NCI-H1105 (cell line): ENCODE measurements at places on chromosomes 4 and X.

DNA sequence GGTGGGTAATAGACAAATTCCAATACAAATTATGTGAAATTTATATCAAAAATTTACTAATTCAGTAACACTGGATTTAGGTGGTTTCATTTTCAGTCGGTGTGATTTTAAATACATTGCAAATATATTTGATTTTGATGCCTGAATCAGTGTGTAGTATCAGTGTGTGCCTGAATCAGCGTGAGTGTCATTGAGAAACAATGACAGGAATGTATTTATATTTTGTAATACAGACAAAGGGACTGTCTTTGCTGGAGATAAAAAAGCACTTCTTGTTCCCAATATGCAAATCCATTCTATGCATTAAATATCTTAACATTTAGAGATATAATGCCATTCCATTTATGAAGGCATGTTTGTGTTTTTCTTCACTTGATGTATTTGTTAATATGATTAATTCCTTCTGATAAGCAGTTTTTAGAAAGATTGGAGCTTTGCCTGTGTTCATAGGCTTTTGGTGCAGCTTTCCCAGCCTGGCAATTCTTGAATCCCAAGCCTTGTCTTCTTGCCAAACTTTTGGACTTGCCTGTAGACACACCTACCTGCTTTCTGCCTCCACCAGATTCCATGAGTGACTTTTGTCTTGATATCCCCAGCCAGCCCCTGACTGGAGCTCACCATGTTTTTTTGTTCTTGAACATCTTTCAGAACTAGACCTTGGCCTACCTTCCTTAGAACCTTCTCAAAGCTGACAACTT is 243.8 kb downstream of the ADGRL3 start:
- DNase-seq, result no peak

DNA sequence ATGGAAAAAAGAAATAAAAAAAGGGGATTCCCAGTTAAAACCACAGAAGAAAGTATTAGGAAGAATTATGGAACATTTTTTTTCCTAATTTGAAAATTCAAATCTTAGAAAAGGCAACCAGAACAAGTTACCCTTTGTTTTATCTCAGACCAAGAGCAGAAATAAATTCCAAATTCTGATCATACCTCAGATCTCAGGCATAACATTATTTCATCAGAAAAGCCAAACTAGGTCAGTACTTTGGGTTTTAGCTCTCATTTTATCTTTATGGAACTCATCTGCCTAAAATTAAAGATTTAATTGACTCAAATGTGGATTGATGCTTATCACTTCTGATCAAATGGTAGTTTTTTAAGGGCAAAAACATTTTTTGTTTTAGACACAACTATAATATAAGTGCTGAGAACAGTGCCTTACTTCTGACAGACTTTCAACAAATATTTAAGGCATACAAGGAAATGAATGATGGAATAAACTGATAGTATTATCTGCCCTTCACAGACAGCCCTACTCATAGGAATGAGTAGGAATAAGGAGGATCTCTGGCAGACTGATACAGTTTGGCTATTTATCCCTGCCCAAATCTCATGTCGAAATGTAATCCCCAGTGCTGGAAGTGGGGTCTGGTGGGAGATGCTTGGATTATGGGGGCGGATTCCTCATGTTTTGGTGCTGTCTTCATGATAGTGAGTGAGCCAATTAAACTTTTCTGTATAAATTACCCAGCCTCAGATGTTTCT is 245.3 kb upstream of the PITX2 start:
- DNase-seq, result no peak

GRCh38 chr4:139736274-139736660 is 70.6 kb downstream of the MGST2 start:
- DNase-seq, result no peak

- no peak for DNase-seq
Observed at GRCh38 chr4:7828011-7828720, 111.5 kb downstream of the AFAP1 start.

DNA sequence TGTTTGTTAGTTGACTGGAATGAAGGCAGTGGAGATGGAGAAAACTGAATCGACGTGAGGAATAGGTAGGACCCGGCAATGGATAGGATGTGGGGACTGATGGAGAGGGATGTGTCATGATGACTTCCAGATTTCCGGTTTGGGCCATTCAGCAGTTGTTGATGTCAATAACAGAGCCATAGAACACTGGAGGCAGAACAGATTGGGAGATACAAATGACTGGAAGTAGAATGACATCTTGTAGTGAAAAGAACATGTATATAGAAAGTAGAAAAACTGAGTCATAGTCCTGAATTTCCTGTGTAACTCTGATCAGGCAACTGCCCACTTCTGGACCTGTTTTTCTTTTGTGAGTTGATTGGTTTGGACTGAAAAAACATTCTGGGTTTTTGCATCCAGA is 24.5 kb downstream of the CETN2 start:
- no peak for DNase-seq

- DNase-seq, result no peak
Observed at GRCh38 chr4:21811565-21811964, 137.0 kb downstream of the KCNIP4 start.

- no peak for DNase-seq
Observed at GRCh38 chr4:28001698-28002097, 1141.1 kb downstream of the STIM2 start.

- DNase-seq, result no peak
Observed at GRCh38 chr4:4867375-4868039, 8.0 kb downstream of the MSX1 start.

DNA sequence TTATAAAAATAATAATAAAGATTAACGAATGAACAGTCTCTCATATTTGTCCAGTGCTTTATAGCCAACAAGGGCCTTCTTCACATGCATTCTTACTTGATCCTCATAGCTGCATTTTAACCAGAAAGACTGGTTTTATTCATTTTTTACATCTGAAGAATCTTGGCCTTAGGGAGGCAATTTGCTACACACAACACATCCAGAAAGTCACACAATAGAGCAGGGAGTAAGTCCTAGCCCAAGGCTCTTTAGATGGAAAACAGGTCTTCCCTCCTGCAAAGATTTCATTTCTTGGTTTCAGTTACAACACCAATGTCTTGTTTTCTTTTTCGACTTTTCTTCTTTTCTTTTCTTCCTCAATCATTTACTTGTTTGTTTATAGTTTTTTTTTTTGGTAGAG is 13.0 kb upstream of the C1GALT1C1 start:
- no peak for DNase-seq

- DNase-seq, result no peak
Observed at GRCh38 chrX:105725228-105725627, 97.1 kb upstream of the NRK start.

DNA sequence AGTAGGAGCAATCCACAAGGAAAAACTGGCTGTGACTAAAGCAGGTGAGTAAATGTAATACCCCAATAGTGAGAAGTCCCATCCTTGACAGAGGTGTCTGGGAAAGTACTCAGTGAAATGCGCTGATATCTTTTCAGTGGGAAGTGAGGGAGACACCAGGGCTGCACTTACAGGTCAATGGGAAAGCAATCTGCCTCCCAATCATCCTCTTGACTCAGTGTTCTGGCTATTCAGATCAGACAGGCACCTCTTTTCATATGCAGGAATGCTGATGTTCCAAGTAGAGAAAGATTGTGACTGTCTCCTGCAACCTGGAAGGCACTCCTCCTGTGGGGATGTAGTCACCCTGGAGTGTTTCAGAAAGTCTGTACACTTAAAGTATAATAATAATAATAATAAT is 39.9 kb upstream of the SPIN2A start:
- DNase-seq, result no peak

- DNase-seq, result no peak
Observed at GRCh38 chr4:186192066-186192612, 772 bp downstream of the CYP4V2 start.

GRCh38 chrX:40050532-40050931 is 47.2 kb downstream of the BCOR start:
- no peak for DNase-seq

- DNase-seq, result no peak
Observed at GRCh38 chr4:74391346-74391745, 26.4 kb downstream of the EREG start.

DNA sequence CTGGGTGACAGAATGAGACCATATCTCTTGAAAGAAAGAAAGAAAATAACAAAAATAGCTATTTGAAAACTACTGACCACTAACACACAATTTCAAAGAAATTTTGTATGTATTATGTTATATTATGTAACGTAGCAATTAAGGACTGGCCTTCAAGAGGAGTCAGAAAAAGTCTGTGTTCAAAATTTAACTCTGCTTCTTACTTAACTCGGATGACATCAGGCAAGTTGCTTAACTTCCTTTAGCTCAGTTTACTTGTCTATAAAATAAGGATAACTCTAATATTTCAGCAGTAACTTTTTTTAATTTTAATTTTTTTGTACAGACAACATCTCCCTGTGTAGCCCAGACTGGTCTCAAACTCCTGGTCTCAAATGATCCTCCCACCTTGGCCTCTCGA is 14.6 kb upstream of the PRSS12 start:
- no peak for DNase-seq

DNA sequence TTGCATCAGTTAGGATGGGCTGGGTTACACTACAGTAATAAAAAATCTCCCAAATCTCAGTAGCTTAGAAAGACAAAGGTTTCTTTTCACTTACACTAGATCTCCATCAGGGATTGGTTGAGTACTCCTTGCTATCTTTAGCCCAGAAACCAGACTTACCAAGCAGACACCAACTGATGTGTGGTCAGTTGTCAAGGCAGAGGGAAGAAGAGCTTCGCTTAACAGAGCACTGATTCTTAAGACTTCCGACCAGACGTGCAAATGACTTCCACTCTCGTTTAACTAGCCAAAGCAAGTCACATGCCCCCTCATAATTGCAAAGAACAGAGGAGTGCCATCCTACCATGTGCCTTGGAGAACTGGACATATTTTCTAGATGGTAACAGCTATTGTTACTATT is 5.7 kb upstream of the ZNF518B start:
- no peak for DNase-seq

- no peak for DNase-seq
Observed at GRCh38 chrX:17072721-17073230, 126.3 kb downstream of the REPS2 start.

GRCh38 chr4:86730310-86730709 is 118.9 kb downstream of the SLC10A6 start:
- no peak for DNase-seq

GRCh38 chr4:109928327-109929045 is 15.8 kb downstream of the EGF start:
- no peak for DNase-seq

DNA sequence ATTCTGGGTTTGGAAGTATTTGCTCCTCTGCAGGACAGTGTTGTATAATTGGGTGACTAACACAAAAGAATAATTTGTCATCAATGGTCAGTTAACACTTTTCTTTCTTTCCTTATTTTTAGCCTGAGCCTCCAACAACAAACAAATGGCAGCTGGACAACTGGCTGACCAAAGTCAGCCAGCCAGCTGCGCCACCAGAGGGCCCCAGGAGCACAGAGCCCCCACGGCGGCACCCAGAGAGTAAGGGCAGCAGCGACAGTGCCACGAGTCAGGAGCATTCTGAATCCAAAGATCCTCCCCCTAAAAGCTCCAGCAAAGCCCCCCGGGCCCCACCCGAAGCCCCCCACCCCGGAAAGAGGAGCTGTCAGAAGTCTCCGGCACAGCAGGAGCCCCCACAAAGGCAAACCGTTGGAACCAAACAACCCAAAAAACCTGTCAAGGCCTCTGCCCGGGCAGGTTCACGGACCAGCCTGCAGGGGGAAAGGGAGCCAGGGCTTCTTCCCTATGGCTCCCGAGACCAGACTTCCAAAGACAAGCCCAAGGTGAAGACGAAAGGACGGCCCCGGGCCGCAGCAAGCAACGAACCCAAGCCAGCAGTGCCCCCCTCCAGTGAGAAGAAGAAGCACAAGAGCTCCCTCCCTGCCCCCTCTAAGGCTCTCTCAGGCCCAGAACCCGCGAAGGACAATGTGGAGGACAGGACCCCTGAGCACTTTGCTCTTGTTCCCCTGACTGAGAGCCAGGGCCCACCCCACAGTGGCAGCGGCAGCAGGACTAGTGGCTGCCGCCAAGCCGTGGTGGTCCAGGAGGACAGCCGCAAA is 106.0 kb downstream of the KLHL8 start:
- no peak for DNase-seq

- DNase-seq, result no peak
Observed at GRCh38 chr4:38752372-38752940, 30.3 kb downstream of the TLR10 start.

- no peak for DNase-seq
Observed at GRCh38 chr4:7477695-7478094, 43.0 kb upstream of the PSAPL1 start.

DNA sequence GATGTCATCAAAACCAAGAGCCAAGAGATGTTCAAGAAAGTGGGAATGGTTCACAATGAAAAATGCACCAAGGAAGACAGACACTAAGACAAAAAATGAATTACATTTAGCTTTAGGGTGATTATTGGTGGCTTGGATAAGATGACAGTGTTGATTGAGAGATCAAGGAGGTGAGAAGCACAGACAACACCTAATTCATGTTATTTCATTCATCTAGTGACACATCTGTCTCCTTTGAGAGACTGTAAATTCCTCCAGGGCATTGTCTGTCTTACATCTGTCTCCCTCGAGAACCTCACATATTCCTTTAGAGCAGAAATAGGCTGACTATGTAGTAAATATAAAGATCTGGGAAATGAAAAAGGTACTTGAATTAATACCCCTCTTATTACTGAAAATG is 94.2 kb upstream of the SMIM31 start:
- DNase-seq, result no peak

DNA sequence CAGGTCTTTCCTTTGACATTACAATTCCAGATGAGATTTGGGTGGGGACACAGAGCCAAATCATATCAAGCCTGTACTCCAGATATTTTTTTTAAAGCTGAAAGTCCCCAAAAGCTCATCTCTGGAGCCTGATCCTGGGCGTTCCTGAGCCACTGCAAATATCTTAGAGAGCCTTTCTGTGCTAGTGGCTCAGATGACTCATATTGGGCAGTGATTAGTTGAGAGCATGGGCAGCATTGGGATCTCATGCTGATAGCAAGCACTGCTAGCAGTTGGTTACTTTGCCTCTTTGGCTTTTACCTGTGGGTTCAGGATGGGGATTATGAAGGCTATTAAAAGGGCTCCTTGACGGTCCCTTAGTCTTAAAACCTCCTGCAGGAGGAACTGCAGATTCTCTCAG is 51.4 kb upstream of the SCRG1 start:
- DNase-seq, result no peak

DNA sequence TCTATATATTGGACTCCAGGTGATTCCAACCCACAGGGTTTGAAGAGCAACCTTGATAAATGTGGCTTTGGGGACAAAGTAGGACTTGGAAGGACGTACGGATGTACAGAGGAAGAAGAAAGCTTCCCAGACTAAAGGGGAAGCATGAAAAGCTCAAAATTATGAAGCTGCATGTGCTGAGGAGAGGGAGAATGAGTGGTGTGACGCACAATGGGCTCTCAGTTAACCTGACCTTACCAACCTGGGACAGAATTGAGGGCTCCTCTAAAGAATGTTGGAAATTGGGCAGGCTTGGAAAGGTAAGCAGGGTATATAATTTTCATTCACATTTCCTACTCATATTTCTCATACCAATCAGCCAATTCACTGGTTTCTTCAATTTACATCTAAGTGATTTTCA is 10.5 kb upstream of the TIGD2 start:
- no peak for DNase-seq
